A549 (cell line): ENCODE measurements at places on chromosomes 1 and 21.

DNA sequence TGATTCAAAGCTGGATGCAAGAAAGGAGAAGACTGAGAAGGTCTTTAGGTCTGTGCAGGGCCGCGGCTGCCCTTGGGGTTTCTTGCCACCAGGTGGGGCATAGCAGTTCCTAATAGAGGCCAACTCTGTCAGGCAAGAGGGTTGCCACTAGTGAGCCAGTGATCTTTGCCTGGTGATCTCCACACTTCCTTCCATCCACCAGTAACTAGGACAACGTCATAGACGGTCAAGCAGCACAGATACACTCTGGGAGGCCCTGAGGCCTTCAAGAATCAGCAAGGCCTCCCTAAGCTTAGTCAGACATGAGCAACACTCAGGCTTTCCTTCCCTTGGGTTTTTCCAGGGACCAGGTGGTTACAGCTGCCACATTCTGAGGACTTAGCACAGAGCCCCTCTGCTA lies 32.9 kb upstream of the ATP2B4 start:
- peak; percentile 46 for DNase-seq

DNA sequence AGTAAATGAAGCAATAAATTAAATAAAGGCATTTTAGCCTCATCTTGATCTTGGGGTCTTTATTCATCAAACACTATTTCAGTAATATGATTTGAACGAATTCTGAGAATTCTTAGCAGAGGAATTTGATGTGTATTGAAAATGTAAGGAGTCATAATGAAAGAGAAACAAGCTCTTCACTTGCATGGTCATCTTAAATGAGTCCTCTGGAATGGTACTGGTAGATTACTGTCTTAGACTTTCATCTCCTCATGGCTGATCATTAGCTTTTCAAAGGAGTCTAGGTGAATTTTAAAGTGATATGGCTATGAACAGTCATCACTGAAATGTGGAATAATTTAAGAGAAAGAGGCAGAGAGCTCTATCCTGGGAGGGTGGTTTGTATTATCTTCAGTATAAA lies 30.0 kb downstream of the PRRC2C start:
- no peak for DNase-seq

- DNase-seq, result no peak
Observed at GRCh38 chr1:27567146-27567526, 36.8 kb downstream of the AHDC1 start.

DNA sequence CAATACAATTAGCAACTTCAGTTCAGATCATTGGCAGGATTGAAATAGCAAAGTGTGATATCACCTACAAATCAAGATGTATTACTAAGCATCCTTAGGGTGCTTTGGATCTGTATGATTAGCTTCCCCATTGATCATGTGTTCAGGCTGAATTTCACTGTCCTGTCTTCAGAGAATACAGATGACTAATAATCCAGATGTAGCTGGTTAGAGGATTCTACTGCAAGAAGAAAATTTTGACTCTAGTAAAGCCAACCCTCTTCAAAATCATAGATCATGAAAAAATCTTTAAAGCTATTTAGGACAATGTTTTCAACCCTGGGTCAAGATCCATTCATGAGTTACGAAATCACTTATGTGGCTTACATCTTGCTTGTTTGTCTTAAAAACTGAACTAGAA lies 184.4 kb downstream of the PTGER3 start:
- DNase-seq, result no peak

DNA sequence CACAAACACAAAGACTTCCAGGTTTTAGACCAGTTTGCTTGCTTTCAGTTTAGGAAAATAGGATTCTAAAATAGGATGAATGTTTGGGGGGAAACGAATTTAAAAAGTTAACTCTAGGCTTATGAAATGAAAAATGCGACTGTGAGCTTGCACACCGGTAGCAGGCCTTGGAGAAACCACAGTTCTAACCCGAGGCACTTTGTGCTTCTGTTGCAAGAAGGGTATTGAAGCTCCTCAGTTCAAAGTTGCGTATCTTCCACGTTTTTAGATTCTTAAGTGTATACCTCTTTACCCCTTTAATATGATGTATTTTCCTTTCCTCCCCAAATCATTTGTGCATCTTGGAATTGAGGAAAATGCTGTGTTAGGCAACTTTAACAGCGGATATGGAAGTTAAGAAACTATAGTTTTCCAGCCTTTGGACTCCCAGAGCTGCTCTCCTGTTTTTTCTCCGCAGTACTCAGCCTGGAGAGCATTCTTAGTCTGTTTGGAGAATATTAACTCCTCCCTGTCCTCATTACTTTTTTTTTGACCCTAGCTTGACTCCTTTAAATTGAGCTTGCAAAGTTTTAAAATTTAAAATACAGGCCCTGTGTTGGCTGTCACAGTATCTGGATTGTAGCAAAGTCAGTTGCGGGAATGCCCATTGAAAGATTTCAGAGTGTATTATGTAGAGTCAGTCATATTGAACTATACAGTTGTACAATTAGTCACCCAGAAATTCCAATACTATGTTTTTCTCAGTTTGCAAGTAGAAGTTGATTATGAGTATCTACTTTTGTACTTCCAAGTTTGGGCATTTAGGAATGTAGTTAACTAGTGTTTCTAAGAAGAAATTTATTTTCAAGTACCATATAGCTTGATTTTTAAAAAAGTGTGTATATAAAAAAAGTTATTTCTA lies 2.6 kb downstream of the MRPS6 start:
- DNase-seq, result no peak

DNA sequence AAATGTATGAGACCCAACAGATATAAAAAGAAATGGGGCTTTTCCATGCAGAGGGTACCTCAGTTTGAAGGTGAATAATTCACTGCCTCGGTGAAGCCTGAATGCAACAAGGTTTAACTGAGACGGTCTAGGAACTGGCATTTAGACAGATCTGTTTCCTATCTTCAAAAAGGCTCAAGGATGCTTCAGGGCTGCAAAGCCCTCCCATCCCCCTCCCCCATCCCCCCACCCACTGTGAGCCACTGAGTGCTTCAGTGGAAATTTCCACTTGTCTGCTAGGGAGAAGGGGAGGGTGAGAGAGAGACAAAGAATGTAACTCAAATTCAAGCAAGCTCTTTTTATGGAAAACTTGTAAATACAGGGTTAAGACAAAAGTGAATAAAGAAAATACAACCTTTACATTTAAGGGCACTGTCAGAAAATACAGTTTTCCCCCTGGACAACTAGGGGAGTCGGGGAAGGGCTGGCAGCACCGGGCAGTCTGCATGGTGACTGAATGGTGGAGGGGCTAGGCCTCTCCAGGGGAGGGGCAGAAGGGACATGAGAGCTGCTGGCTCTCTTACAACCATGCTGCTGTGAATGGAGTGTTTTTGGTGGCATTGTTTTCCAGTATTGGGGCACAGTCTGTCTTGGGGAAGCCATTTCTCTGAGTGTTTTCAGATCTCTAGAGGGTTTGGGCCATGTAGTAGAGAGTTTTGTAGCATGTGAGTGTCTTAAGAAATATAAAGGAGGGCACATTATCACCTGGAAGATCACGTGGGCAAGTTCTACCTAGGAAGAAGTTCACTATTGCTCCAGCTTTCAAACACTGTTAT lies 56.7 kb downstream of the MRPS6 start:
- DNase-seq, result no peak

- DNase-seq, result peak; percentile 64
Observed at GRCh38 chr1:14915356-14916054, 238.0 kb upstream of the TMEM51 start.

DNA sequence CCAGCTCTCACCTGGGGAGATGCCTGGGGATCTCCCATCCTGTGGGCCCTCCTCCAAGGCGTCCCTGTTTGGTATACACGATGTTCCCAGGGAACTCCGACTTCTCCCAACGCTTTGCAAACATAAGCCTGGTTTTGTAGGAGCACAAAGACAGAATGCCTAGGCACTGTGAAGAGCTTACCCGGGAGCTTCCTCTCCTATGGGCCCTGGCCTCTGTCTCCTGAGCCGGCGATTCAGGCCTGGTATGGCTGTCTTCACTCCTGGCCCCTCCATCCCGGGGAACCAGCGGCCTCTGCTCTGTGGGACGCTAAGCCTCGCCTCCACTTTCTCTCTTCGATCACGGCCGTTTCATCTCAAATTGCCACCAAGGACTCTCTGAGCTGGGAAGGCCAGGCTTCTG lies 59.6 kb upstream of the ACTRT2 start:
- no peak for DNase-seq

- no peak for DNase-seq
Observed at GRCh38 chr1:43831851-43832250, 101.8 kb upstream of the ARTN start.

DNA sequence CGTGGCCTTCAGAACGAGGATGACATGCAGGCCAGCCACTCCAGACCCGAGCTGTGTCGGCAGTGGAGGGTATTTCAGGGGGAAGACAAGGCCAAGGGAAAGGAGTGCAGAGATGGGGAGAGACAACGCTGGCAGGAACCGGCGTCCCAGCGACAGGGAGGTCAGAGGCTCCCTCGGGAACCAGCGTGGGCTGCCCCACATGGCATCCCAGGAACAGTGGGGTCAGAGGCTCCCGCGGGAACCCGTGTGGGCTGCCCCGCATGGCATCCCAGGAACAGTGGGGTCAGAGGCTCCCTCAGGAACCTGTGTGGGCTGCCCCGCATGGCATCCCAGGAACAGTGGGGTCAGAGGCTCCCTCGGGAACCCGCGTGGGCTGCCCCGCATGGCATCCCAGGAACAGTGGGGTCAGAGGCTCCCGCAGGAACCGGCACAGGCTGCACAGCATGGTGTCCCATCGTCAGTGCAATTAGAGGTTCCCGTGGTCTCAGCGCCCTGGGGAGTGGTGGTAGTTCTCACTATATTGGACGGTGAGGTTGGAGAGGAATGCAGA lies 43.0 kb downstream of the SLC19A1 start:
- DNase-seq, result no peak

DNA sequence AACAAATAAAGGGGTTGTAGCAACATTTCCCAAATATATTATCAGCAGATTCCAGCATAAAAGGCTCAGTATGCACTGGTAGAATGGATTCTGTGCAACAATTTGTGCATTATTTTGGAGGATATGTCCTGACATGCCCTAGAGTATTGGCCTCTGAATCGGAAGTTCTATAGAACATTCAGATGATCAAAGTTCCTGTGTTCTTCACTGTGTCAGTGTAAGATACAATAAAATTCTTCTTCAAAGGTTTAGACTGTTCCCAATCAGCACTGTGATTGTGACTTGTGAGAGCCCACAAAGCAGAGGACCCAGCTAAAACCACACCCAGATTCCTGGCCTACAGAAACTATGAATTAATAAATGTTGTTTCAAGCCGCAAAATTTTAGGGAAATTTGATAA lies 33.6 kb upstream of the GBP5 start:
- no peak for DNase-seq

GRCh38 chr1:77825131-77825709 lies 45.8 kb downstream of the MIGA1 start:
- DNase-seq, result peak; percentile 68

- no peak for DNase-seq
Observed at GRCh38 chr1:235515844-235516512, 11.7 kb upstream of the B3GALNT2 start.

DNA sequence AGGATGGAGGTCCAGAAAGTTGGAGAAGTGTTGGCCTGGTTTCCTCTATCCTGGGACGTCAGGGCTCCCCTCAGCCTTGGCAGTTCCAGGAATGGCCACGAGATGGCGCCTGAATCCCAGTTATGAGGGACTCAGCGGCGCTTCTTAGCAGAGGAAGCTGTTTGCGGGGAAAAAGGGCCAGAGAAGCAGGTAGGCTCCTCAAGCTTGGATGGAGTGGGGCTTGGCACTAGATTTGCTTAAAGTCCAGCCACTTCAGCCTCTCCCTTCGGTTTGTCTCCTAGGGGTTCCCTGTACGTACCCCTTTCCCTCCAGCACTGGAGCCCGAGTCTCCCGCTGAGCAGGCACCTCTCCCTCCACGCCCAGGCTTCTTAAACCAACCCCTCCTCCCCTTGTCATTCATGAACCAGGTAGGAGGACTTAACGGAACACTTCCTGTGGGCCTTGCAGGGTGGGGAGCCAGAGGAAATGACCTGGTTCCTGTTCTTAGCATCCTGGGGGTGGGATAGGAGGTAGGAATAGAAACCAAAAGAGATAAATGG lies 32.0 kb upstream of the TENT5B start:
- peak; percentile 66 for DNase-seq

GRCh38 chr1:158527190-158527815 lies 26.9 kb downstream of the OR6Y1 start:
- peak; percentile 2 for DNase-seq

DNA sequence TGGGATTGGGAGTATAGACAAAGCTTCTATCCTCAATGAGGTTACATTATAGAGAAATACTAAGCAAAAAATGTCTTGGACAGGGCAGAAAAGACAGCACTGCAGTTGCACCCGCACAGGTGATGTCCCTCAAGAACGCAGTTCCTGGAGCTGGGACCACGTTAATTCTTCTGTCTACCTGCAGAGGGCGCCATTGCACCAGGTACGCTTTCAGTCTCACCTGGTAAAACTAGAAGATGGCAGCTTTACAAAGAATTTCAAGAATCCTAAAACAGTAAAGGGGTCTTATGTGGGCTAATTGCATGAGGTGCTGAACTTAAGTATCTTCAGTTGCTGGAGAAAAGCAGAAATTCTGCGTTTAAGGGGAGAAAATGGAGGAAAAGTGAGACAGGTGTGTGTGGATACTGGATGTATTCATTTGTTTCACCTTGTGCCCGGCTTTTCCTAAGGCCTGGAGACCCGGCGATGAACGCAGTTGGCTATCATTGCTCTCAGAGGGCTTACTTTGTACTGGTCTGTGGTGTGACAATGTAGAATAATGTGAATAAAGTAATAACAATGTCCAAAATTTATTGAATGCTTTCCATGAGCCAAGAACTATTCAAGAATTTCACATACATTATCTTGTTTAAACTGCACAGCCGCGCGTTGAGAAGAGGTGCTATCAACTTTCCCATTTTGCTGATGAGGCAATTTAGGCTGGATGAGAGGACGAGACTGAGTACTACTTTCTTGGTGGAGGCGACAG lies 276.3 kb upstream of the GREM2 start:
- DNase-seq, result peak; percentile 47

- DNase-seq, result no peak
Observed at GRCh38 chr1:80917826-80918225, 882.9 kb upstream of the ADGRL2 start.
